Esophagus mucosa (tissue), 1 donor: ENCODE measurements at places on chromosomes 5 and 9. TPM values are rescaled to one million over a fixed set of nuclear protein-coding genes. Genes with fewer than 3 reads are reported as not detected.
A peak's percentile ranks its signal among the peaks of the same experiment; 100 is the strongest.

DNA sequence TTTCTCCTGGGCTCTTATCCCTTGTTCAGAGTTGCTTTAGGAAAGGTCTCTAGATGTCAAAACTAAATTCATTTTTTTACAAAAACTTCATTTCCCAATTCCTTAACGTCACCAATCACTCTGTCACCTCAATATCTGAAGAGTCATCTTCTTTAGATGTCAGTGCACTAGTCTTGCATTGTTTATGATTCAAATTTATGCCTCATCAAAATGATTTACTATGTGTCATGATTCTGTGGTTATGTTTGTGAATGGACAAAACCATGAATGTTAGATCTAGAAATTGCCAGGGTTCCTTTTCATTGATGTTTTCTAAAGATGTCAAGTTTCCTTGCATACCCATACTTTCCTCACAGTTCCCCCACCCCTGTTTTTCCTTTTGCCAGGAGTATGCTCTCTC lies 21.5 kb downstream of the CWC27 start:
- no peak for ATAC-seq

DNA sequence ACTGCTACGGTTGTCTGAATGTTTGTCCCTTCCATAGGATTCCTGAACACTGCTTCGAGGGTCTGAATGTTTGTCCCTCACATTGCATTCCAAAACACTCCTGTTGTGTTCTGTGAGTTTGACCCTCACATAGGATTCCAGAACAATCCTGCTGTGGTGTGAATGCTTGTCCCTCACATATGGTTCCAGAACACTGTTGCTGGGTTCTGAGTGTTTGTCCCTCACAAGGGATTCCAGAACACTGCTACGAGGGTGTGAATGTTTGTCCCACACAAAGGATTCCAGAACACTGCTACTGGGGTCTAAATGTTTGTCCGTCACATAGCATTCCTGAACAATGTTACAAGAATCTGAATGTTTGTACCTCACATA lies 201.2 kb downstream of the FOXD4L6 start:
- ATAC-seq: no peak

- no peak for ATAC-seq
Measured at GRCh38 chr9:129458663-129459546, 162.0 kb downstream of the C9orf50 start.

DNA sequence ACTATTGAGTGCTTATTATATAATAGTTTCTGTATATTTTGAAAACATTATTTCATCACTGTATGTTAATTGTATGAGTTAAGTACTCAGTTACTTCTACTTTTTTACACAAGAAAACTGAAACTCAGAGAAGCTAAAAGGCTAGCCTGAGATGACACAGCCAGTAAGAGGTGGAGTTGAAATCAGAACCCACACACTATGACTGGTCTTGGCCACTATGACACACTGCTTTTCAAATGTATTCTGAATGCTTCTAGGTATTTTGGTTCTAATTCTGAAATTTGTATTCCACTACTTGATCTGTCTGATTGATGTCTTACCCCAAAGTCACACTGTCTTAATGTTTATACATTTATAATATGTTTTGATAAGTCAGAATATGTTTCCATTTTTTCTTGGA lies 181.8 kb downstream of the ZDHHC21 start:
- ATAC-seq: no peak

DNA sequence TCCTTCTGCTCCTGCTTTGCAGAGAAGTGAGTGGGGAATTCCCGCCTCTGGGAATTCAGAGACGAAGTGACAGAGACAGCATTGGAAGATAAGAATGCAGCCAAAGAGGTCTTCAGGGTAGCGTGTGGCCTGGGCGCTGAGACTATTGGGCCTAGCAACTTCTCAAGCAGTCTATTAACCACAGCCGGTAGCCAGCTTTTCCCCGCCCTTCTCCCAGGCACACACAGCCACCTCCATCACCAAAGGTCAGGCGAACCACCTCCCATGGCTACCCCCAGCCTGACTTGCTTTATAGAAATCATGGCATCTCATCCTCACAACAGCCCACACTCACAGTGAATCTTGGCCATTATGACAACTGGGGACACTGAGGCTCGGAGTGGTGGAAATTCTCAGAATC lies 124.2 kb downstream of the KCNIP1 start:
- no peak for ATAC-seq

DNA sequence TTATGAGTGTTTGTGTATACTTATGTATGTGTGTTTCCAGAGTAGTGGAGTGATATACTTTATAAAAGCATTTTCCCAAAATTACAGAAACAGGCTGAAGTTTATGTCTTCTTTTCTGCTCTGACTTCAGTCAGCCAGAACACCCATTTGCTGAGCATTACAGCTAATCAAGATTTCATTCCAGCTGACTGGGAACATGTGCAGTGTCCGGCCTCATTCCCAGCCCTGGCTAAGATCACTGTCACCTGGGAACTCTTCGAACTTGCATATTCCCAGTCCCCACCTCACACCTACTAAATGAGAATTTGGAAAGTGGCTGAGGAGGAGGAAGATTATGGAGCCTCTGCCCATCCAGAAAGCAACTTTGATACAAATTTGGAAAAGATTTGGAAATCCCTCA lies 90.8 kb upstream of the PRRC1 start:
- no peak for ATAC-seq

- ATAC-seq: no peak
Measured at GRCh38 chr5:77644371-77645157, 6.1 kb upstream of the OTP start.

Gene LCN12
- total RNA-seq: 0.80 TPM

- ATAC-seq: no peak
Measured at GRCh38 chr5:154734370-154735248, 20.6 kb upstream of the LARP1 start.

DNA sequence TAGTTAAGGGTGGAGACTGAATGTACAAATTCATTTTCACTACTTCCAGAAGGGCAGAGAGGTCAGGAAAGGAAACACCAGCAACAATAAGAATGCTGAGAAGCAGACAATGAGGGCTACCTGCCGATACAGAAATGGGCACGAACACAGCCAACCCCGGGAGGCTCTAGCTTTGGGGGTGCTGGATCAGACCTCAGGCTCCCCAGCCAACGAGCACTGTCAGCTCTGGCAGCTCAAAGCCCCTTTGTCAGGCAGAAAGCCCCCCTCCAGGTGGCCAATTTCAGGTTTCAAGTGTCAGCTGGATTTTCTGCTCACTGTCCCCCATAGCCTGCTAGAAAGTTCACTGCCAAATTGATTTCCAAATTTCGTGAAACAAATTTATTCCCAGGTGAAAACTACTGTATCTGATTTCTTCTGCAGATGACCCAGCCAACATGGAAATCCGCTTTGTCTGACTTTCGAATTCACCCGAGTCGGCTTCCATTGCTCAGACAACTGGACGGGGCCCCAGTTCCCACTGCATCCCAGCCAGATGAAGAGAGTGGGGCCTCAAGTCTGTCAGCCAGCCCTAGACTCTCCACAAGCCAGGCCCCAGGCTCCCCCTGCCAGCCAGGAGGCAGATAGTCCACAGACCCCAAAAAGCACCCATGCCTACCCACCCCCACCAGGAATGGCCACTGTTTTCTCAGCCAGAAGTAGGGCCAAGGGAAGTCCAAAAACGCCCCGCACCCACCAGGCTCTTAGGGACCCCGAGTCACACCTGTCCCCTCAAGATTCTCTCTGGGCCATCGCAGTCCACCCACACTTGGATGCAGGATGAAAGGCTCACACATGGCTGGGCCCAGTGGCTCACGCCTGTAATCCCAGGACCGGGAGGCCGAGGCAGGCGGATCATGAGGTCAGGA lies 96.5 kb upstream of the PHYKPL start:
- no peak for ATAC-seq

DNA sequence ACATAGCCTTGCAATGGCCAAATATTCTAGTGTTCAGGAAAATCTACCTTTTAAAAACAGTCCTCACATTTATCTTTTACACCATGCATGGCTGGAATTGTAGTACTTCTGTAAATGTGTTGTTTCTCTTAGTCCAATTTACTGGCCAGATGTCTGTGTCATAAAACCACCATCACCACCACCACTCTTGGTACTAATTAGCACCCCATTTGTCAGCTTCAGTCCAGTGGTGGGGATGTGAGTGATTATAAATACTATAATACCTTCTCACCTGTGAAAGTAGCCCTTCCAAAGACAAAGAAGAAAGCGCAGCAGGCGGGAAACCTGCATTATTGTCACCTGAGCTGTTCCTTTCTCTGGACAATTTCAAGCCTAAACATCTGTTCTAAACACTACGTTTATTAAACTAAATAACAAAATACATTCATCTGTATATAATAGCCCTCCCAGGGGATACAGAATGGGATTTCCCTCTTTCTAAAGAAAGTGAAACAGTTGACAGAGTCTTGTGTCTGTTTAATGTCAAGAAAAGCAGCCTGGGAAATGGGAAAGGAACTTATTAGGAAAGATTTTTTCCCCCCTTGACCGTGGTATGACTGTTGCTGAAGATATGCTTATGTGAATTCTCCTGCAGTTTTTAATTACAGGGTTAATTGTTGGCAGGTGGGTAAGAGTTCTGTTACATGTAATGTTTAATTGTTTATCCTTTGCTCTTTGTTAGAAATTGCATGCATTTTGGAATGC lies 144.5 kb upstream of the NUDT12 start:
- ATAC-seq: no peak

Gene CENPP
- 8.2 TPM for total RNA-seq

DNA sequence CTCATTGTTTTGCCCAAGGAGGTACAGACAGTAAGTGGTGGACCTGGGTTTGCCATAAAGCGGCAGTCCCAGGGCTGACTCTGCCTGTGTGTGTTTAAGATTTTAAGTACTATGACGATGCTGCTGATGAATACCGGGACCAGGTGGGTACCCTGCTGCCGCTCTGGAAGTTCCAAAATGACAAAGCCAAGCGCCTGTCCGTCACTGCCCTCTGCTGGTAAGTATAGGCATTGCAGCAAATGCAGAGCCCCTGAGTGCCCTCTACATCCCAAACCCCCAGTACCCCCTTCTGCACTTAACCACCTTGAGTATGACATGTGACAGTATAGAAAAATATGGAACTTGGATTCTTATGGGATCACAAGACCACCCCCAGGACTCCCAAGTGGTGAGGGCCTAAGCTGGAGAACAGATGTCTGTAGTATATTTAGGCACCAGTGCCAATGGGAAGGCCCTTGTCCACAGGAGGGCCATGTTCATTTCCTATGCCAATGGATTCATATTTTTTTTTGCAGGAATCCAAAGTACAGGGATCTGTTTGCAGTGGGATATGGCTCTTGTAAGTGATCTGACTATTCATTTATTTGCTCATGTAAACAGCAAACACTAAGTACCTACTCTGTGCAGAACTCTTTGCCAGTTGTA lies 22.0 kb downstream of the ENHO start:
- ATAC-seq: peak; percentile 67

Gene MARCOL
- total RNA-seq: not detected

DNA sequence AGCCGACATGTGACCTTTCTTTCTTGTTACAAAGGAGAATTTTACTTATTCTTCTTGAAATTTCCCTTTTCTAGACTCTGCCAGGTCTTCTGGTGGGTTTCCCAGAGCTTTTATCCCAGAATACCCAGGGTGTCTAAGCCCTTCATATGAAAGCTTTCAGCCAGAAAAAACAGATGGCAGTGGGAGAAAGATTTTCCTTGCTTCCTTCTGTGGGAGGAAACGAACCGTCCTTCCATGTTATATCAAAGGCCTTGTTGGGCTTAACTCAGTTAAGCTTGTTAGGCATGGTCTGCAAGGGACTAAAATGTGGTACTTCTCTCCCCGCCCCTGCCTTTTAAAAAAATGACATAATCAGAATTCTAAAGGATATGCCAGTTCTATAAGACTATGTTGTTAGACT lies 47.5 kb downstream of the SPATA31D1 start:
- no peak for ATAC-seq

- ATAC-seq: peak; percentile 23
Measured at GRCh38 chr5:56269216-56269927, 36.2 kb upstream of the ANKRD55 start.

DNA sequence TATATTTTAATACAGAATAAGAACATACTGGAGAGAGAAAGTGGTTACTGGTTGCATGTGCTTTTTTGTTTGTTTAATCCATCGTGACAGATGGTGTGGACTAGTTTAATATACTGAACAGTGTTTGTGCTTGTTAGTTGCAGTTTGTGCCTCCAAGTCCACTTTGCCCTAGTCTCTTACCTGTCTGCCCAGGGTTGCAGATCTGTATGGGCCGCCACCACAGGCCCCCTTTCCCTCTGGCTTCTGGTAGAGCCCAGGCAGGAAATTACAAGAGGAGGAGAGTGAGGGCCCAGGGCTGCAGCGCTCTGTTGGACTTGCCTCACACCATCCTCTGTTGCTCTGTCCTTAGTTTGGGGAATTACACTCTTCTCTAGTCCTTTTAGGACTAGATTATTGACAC lies 166.4 kb downstream of the KDM4C start:
- ATAC-seq: no peak

Gene ARL14EPL
- not detected for total RNA-seq

Gene TMEM252
- total RNA-seq: not detected

- ATAC-seq: peak; percentile 73
Measured at GRCh38 chr9:71916834-71917534, 5.5 kb downstream of the C9orf85 start.

DNA sequence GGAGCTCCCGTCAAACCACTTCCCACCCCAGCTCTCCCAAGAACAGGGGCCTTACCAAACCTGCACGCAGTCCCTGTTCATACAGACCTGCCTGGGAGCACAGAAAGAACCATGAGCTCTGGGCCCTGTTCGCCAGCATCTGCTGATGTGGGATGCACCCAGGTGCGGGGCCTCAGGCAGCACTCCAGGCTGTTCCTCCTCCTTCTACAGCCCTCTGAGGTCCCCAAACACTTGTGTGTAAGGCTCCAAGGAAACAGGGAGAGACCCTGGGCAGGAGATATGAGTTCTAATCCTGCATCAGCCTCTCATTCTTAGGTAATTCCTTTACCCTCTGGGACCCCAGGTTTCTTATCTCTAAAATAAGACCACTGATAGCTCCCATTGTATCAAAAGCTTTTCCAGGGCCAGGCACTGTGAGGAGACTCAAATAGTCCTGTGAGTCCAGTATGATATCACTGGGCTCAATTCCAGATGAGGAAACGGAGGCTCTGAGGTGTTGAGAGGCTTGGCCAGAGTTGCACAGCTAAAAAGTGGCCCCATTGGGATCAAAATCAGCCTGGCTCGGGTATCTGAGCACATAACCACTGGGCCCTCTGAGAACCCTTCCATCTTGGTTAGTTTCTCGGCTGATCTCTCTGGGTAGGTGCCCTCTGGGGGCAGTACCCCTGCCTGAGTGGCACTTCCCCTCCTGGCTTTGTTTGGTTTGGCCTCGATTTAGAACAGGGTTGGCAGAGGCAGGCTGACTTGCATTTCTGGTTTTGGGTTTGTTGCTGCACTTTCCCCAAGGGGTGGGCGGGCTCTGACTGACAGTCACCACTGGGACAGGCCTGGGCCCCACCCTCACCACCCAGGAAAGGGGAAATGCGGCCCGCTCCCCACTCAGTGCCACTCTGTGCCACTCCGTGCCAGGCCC lies 116.8 kb downstream of the RGS3 start:
- ATAC-seq: peak; percentile 86

DNA sequence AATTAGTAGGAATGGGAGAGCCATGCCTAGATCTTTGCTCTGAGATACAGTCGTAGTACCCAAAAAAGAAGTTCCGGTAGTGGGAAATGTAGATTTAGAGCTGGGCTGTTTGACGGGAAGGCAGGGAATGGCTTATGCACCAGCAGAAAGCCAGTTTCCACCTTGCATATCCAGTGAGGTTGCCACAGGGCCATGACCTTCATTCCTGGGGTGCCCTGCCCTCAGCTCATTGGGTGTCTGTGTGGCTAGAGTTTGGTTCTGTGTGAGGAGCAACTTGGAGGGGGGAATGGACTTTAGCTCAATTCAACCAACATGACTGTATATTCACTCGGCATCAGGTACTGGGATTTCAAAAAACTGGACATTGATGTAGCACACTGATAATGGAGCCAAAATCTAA lies 300.1 kb downstream of the MLLT3 start:
- ATAC-seq: no peak

Gene PALM2AKAP2
- 0.88 TPM for total RNA-seq

Gene DMRT3
- not detected for total RNA-seq
